ENCODE measurements at places on chromosomes 6 and 20.
A peak's percentile ranks its signal among the peaks of the same experiment; 100 is the strongest.

GRCh38 chr6:120116343-120116742 is 766.8 kb upstream of the MAN1A1 start:
- DNase-seq, result no peak

GRCh38 chr6:124961777-124962638 is at the start of gene RNF217:
Gene RNF217 (plus strand): TSS chr6:124962437. CDS start chr6:124962545, 108 bp downstream.
- DNase-seq, result peak; percentile 32

DNA sequence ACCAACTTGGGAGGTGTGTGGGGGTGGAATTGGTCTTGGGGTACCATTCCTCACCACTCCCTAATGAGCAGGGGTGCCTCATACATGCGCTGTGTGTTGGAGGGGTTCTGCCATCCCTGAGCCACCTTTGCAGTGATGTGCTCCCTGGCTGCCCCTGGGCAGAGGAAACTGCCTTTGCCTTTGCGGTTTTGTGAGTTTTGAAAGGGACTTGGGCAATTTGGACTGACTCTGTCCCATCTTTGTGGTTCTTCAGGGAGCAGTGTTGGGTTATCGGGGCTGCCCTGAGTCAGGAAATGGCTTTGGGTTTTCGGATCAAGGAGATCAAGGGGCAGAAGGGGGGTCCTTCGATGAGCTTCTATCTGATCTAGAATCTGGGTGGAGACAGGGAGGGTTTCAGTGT is 3.9 kb upstream of the PHACTR3 start:
- DNase-seq, result no peak

DNA sequence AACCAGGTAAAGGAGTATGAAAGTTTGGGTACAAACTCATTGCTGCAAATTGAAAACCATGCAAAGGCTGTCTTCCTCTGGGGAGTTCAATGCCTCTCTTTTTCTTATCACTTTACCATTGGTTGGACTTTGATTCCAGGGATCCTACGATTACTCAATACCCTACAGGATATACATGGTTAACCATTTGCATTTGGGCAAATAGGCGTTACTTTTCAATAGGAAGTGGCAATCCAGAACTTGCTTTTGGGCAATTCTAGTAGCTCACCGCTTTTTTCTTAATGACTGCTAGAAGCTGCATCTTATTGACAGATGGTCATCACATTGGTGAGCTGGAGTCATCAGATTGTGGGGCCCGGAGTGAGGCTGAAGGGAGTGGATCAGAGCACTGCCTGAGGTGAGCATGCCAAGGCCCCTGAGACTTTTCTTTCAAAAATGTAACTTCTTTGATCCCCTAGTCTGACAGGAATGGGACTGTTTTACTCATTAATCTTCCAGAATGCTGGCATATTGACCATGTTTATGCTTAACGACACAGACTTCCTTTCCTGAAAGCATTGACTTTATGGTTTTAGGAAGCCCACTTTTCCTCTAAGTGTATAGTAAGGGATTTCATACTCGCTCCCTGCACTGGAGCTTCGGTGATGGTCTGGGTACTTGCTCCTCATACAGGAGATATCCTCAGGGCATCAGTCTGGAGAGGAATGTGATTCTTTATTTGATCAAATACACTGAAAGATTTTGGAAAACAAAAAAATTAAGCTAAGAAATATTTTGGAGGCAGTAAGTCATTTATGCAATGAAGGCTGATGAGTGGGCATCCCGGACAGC is at the start of gene CCR6:
CCR6 (plus strand) TSS at position 270 of the 831 bp plus-strand sequence. CDS start 13,039 bp downstream, outside the sequence.
- DNase-seq, result no peak

DNA sequence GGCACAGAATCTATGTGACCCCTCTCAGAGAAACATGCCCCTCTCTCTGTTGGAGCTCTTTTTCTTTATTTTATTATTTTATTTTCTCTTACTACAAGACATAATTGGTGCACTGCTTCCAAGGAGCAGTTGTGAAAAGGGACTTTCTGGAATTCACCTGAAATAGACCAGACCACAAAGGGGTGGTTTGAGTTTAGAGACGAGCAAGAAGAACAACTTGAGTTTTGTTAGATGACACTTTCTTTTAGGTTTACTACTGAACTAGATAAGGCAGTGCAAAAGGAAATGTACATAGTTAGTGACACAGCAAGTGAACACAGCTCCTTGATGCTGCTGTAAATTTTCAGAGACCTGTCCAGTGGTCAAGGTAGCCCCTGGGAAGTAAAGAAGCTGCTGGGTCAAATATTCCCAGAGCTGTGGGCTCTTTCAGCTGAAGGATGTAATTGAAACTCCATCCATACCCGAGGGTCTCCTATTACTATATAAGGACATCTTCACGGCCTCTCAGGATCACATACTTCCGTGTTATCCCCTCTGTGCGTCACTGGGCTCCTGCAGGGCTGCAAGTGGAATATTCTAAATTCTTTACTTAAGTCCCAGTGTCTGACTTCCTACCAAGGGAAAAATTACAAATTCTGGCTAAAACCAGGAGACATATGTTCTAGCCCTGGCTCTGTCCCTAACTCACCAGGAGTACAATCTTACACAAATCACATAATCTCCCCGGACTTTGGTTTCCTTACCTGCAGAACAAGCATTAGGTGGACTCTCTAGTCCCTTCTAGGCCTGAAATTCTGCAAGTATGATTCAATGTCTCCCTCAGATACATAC is 69.1 kb upstream of the ADTRP start:
- no peak for DNase-seq

GRCh38 chr6:3683331-3683730 is 68.2 kb downstream of the PXDC1 start:
- DNase-seq, result no peak

DNA sequence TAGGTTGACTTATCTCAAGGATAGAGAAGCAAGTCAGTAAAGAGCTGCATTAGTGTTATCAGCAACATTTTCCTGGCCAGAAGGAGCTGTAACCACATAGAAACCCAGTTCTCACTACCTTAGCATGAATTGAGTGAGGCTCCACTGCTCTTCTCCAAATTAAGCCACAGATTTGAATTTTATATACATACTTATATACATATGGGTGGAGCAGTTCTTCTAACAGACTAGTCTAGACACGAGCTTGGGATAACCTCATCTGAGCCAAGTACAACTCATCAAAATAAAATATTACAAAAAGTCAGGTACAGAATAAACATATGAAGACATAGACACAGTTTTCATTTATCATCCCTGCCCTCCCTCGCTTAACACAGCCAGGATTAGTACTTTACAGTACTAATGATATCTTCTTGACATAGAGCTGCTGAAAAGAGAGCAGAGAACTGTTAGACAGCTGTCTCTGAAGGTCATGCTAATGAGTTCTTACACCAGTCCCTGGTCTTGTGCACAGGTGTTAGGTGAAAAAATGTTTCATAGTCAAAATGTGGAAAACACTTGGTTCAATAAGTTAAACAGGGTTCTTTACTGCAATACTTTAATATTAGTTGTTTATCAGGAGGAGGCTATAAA is 147.4 kb upstream of the HTR1E start:
- no peak for DNase-seq

DNA sequence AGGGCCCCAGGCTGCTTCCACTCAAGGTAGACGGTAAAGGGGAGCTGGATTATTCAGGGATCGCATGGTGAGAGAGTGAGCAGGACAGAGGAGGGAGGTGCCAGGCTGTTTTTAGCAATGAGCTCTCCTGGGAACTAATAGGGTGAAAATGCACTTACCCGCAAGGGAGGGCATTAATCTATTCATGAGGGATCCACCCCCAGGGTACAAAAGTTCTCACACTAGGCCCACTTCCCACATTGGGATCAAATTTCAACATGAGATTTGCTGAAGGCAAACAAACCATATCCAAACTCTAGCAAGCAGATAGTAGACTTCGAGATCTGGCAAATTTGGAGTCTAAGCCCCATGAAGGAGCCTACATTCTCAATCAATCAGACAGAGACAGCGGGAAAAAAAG is 408.6 kb downstream of the RNF144B start:
- DNase-seq, result no peak

- DNase-seq, result no peak
Observed at GRCh38 chr20:6566821-6567220, 200.7 kb upstream of the BMP2 start.

DNA sequence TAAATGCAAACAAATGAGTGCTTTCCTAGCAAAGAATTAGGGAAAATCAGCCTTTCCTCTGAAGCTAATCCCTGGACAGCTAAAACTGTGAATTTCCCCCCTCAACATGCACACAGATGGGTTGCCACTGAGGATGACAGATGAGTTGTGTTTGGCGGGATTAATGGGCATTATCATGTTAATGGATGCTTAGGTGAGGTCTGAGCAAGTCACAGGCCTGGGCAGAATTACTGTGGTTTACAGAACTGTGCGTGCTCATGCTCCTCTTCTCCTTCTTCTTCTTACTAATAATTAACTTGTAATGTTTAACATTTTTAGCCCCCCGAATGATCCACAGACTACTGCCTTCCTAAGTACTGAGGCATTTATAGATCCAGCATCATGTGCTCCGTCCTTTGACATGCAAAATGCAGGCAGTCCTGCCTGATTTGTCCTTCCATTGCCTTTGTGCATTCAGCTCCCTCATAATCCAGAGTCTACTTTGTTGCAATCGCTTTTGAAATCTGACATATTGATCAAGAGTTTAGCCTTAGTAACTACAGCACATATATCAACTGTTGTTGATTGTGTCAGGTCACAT is 753.4 kb upstream of the MMS22L start:
- no peak for DNase-seq

Data from NCI-H1105 (cell line).